ENCODE measurements at places on chromosomes 16 and 17.
A peak's percentile ranks its signal among the peaks of the same experiment; 100 is the strongest.

DNA sequence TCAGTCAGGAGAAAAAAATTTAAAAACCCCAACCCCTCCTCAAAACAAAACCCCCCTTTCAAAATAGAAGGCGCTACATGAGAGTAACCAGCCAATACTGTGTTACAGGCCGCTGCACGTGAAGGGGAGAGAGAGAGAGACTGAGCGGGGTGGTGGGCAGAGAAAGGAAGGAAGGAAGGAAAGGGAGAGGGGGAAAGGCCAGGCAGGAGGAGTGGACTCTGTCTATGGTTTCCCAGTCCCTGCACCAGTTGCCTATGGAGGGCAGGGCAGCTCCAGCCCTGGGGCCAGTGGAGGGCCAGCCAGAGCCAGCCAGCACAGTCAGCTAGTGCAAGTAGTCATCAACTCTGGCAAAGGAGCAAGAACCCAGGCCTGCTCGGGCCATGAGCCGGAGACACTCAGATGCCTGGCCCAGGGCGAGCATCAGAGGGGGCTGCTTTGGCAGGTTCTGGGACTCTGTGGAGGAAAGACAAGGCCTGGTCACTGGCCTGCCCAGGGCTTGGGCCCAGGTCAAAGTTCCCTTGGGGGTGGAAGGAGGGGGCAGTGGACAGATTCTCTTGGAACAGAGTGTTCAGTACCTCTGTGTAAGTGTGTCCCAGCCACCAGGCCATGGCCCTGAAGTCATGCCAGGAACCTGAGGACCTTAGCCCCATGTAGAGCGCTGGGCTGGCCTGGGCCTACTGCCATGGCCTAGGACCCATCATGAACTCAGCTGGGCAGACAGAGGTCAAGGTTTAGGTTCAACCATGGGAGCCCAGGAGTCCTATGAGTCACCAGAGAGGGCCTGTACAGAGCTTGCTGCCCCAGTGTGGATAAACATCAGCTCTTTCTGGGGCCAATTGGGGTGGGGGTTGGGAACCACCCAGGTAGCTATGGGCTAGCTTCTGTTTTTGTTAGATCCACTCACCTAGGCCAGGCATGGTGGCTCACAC lies 7.3 kb upstream of the GFOD2 start:
- DNase-seq = no peak

GRCh38 chr17:8055851-8056231 lies 17.0 kb downstream of the ALOX15B start:
- no peak for DNase-seq

GRCh38 chr17:66192378-66192687 lies 400 bp upstream of the CEP112 start:
- DNase-seq = no peak

DNA sequence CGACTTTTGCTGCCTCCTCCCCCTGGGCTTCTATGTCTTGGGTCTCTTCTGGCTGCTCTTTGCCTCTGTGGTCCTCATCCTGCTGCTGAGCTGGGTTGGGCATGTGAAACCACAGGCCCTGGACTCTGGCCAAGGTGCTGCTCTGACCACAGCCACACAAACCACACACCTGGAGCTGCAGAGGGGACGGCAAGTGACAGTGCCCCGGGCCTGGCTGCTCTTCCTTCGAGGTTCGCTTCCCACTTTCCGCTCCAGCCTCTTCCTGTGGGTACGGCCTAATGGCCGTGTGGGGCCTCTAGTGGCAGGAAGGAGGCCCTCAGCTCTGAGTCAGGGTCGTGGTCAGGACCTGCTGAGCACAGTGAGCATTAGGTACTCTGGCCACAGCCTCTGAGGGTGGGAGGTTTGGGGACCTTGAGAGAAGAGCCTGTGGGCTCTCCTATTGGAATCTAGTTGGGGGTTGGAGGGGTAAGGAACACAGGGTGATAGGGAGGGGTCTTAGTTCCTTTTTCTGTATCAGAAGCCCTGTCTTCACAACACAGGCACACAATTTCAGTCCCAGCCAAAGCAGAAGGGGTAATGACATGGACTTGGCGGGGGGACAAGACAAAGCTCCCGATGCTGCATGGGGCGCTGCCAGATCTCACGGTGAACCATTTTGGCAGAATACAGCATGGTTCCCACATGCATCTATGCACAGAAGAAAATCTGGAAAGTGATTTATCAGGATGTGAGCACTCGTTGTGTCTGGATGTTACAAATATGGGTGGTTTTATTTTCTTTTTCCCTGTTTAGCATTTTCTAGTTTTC lies 2.3 kb downstream of the GP1BA start:
- DNase-seq = no peak

DNA sequence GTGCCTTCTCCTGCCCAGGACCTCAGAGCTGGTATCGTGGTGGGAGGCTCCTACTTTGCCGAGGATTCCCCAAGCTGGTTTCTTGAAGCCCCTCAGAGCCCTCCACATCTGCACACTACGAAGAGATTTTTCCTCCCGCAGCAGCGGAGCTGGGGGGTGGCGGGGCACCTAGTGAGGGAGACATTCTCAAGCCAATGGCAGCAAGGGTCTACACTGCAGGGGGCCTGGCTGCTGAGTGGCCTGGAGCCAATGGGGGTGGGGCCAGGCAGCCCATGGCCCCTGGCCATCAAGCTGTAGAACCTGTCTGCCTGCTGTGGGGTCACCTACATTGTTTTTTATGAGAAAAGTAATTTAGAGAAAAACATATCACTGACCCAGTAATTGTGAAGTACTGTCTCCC lies 5.0 kb downstream of the SLC26A11 start:
- DNase-seq = no peak

DNA sequence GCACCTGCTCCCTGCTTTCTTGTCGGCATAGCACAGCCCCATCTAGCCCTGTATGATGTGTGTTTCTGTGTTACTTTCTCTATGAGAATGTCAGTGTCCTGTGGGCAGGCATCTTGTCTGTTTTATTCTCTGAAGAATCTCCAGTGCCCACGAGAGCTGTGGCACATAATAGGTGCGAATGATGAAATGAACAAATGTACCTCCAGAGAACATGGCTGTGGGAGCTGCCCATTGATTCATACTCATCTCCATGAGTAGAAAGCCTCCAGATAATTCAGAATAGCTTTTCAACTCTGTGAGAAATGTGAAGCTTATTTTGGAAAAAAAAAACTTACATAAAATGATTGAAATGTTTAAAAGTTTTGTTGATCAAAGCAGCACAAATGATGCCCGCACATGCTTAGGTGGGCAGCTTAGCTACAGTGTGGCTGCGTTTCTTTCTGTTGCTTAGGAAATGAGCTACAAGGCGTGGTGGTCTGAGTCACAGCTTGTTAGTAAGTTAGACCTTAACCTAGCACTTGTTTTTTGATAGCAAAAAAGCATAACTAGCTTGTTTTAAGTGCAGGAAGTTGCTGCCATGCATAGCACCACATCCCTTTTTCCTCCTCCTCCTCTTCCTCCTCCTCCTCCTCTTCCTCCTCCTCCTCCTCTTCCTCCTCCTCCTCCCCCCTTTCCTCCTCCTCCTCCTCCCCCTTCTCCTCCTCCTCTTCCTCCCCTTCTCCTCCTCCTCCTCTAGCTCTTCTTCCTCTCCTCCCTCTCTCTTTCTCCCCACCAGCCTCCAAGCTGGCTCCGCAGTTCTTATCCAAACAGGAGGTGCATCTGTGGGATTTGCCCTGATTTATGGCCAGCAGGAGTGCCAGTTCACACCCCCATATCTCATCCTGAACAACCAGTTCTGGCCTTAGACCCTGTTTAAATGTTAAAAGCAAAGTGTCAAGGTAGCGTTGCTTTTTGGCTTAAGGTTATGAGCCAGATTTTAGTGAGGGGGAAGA lies 221.5 kb downstream of the IRF8 start:
- no peak for DNase-seq

DNA sequence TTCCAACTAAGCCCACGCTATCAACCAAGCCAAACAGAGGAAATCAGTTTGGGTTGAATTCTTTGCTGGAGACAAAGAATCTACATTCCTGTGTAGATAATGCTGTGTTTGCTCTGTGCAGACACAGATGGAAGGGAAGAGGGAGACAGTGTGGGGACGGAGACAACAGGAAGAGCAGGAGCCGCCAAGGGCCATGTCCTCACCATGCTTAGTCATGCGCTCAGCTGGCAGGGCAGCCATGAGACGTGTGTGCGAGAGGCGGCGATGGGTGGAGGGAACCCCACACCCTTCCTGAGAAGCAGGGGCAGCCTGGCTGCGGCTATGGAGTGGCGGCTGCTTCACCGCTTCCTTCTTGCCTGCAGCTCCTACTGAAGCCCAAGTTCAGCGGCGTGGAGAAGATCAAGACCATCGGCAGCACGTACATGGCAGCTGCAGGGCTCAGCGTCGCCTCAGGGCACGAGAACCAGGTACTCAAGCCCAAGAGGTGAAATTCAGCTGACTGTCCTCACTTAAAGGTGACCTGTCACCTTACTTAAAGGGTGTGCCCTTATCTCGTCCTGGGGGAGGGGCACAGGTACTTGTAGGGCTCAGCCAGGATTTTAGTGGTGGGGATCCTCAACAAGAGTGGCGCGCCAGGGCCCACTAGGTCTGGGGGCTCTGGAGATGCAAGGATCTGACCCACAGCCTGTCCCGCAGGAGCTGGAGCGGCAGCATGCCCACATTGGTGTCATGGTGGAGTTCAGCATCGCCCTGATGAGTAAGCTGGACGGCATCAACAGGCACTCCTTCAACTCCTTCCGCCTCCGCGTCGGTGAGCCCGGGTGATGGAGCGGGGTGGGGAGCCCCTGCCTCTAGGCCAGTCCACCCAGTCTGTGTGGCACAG lies 47.5 kb downstream of the ADCY7 start:
- no peak for DNase-seq

- no peak for DNase-seq
These were observed at the start of gene CTRB2 for GRCh38 chr16:75206749-75207451. Gene CTRB2 (minus strand): TSS chr16:75207161. CDS start chr16:75207141, 20 bp downstream.

DNA sequence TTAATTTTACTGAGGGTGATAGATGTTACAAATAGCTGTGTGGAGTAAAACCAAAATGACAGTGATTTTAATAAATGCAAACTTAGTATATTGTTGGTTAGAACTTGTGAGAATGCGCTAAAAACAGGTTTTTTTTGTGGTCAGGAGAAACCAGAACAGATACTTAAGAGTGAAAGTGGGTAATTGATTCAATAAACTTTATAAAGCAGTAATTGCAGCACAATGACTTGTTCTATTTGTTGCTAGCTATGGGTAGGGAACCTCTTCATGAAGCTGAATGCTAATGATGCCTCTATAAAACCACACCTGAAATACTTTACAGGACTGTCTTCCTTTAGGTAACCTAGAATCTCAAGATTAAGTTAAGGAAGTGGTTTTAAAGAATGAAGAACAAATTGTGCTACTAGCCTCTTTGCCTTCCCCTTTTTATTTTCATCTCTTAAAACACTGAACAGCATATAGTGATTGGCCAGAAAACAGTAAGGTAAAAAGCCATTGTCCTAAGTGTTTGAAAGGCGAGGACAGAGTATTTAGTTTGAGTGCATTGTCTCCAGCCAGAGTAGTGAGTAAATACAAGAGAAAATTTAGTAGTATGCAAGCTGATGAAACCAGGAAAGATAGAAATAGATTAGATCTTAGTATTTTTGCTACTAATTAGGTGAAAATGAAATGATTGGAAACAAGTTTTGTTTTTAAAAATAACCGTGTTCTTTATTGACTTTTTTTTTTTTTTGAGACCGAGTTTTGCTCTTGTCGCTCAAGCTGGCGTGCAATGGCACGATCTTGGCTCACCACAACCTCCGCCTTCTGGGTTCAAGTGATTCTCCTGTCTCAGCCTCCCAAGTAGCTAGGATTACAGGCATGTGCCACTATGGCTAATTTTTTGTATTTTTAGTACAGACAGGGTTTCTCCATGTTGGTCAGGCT lies 6.0 kb downstream of the GGNBP2 start:
- peak; percentile 29 for DNase-seq

GRCh38 chr17:83008526-83008925 lies 70.9 kb upstream of the METRNL start:
- DNase-seq = no peak

GRCh38 chr17:3012926-3013581 lies 50.4 kb downstream of the OR1D5 start:
- DNase-seq = no peak

GRCh38 chr17:29007860-29008455 lies 2.1 kb upstream of the SEZ6 start:
- no peak for DNase-seq

- no peak for DNase-seq
These were observed 344.6 kb downstream of the SOX9 start for GRCh38 chr17:72465191-72466024.

GRCh38 chr17:42544874-42545283 lies 7.8 kb upstream of the HSD17B1 start:
- DNase-seq = no peak

- DNase-seq = no peak
These were observed 72.0 kb upstream of the KSR1 start for GRCh38 chr17:27384261-27384701.

DNA sequence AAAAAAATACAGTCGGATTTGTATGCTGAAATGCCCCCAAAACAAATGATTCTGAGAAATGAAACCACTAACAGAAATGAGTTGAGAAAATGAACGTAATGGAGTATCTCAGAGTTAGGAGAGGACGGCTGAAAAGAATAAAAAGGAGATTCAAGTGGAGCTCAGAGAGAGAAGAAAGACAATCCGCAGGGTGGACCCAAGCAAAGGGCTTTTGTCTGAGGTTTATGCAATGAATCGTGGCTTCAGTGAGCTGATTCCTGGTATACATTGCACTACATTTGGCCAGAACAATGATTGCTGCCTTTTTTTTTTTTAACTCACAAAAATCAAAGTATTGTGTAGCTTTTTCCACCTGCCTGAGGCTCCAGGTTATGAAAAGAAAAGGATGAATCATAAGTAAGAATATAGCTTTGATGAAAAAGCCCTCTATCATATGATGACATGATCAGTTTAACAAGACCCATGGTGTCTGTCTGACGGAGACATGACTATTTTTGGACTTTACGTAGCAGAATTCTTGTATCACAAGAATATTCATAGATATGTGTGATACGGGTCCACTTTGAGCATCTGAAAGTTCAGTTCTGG lies 4.4 kb upstream of the MED9 start:
- no peak for DNase-seq

GRCh38 chr17:78973196-78973595 lies 6.5 kb downstream of the LGALS3BP start:
- no peak for DNase-seq

GRCh38 chr16:2966808-2967191 lies 2.3 kb upstream of the PAQR4 start:
- DNase-seq = no peak

DNA sequence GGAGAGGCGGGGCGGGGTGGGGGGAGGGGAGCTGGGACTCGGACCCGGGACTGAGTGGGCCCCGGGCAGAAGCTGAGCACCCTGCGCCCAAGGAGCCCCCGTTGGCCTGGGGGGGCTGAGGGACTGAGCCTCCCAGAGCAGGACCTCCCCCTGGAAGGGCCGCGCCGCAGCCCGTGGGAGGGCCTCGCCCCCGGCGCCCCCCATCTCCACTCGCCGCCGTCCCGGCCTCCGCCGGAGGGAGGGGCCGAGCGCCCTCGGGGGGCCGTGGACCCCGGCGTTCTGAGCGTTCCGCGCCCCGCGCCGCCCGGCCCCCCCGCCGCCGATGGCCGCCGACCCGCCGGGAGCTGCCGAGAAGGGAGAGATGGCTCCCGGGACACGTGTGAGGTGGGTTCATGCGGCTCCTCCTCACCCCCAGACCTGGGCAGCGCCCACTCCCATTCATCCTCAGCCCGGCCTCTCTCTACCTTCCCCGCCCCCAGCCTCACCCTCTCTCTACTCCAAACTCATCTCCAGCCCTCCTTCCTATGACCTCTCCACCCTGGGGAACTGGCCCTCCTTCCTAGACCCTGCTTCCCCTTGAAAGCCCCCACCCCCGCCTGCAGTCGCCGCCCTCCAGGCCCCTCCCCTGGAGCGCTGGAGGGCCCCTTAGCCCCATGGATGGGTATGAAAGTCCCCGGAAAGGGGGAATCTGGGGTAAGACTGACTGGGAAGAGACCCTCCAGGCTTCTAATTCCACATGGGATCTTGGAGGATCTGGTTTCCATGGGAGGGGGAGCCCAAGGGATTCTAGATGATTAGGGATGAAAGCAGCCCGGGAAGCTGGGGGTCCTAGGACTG lies 922 bp downstream of the FBXL19 start:
- no peak for DNase-seq
